ENCODE measurements at places on chromosomes 6 and 20. TPM values are rescaled to one million over a fixed set of nuclear protein-coding genes. Genes with fewer than 3 reads are reported as not detected.

DNA sequence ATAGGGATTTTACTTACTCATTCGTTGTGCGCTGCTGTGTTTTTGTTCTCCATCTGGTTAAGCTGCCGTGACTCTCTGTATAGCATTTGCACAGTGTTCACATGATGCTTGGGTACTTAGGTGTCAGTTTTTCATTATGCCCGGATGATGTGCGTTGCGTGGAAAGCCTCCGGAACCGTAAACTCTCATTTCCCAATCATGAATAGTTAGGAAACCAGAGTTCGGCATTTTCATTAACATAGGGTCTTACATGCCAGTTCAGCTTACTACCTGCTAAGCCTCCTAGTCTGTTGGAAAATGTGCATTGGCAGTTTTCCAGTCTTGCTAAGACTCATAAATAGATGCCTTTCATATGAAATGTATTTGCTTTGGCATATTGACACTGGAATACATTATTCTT is 483.4 kb upstream of the FLRT3 start:
- DNase-seq, result no peak

The PTPN1 gene
- 23.5 TPM for total RNA-seq

GRCh38 chr20:64205611-64206026 is 41.4 kb downstream of the MYT1 start:
- DNase-seq, result no peak

GRCh38 chr6:63441266-63441956 is 121.6 kb upstream of the LGSN start:
- no peak for DNase-seq
